ENCODE measurements at places on chromosomes 5 and 9.

DNA sequence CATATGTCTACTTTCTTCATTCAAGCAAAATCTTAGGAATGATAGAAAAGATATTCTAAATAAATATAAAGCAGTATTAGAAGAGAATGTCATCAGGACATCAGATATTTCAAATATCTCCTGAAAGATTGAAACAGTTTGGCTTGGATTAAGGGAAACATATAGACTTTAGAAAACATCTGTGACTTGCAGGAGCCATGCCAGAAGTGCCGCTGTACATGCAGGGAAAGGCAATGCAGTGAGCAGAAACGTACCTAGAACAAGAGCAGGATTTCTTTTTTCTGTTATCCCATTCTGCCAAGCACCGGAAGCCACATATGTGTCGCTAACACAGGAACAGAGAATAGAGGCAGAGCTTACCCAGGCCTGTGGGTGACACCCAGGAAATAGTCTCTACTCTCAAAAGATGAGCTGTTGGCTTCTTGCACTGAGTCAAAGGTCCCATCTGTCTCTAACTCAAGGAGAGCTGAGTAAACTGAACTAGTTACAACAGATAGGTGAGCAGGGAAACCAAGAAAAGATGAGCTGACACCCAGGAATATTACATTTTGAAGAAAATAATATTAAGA lies 5.8 kb downstream of the ADAMTS19 start:
- no peak for DNase-seq

DNA sequence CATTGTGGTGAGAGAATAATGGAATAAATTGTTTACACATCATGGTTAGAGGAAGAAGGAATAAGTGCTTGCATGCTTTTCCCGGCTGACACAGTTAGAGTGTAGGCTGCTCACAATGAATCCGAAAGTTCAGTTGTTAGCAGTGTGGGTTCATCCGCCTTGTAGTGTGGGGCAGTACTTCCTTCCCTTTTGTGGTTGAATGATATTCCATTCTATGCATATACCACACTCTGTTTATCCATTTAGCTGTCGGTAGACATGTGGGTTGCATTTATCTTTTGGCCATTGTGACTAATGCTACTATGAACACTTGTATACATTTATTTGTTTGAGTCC lies 84.0 kb downstream of the COL5A1 start:
- DNase-seq: no peak

DNA sequence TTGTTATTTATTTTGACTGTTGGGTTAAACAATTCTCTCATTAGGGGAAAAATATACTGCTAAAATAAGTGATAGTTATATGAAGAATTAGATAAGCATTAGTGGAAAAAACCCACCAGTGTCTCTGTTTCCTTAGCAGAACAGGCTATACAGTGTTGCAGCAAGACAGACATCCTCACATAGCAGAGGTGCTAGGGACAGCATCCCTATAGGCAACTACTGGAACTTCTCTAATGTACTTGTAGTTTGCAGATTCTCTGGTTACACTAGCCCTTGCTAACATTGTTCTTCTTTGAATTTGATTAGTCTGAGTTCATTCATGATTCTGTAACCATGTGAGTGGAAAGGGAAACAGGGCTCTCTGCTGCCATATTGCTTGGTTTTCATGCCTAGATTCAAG lies 661.8 kb upstream of the RGMB start:
- DNase-seq: no peak

DNA sequence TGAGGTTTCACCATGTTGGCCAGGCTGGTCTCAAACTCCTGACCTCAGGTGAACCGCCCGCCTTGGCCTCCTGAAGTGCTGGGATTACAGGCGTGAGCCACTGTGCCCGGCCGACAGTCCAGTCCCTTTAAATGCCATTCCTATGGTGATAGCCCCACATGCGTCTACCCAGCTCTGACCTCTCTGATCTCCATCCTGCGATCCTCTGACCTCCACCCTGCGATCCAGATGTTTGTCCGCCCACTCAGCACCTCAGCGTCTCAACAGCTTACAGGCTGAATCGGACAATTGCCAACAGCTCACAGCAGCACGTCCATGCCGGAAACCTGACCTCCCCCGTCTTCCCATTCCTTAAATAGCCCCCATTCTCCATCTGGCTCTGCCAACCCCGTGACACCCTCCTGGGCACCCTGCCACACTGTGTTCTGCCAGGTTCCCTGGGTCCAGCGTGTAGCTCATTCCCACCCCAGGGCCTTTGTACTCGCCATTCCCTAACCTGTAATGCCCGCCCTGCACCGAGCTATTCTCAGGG lies 44.0 kb upstream of the RNU6ATAC start:
- DNase-seq: no peak

DNA sequence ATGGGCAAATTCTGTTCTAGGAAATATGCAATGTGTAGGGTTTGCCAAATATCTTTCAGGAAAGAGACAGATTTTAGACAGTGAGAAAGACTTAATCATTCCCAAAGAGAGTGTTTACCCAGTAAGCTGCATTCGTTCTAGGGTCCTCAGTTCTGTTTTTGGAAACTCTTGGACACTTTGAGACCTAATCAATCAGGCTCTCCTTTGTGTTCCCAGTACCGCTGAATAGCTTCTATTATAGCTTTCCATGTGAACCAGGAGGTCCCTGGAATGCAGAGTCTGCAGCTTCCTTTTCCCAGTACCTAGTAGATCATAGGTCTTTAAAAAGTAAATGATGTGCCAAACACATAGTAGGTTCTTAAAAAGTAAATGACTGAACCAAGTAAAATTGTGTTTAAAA lies 11.4 kb upstream of the SPINK1 start:
- DNase-seq: no peak
